NCI-H1092 (cell line): ENCODE measurements at places on chromosomes 6 and 20.

DNA sequence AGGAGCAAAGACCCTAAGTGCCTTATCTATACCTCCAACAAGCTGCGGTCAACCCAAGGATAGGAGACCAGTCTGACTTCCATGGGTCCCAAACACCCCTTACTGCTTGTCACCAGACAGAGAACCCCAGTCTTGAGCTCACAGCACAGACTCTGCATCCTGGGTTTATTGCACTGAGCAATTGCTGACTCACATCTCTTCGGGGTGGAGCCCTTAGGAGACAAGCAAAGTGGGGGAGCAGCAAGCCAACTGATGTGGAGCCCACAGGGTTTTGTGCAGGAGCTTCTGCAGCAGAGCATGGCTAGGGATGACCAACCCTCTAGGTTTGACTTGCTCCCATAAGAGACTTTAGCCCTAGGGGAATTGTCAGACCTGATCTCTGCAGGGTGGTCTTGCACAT lies 38.6 kb upstream of the EYS start:
- DNase-seq, result no peak

DNA sequence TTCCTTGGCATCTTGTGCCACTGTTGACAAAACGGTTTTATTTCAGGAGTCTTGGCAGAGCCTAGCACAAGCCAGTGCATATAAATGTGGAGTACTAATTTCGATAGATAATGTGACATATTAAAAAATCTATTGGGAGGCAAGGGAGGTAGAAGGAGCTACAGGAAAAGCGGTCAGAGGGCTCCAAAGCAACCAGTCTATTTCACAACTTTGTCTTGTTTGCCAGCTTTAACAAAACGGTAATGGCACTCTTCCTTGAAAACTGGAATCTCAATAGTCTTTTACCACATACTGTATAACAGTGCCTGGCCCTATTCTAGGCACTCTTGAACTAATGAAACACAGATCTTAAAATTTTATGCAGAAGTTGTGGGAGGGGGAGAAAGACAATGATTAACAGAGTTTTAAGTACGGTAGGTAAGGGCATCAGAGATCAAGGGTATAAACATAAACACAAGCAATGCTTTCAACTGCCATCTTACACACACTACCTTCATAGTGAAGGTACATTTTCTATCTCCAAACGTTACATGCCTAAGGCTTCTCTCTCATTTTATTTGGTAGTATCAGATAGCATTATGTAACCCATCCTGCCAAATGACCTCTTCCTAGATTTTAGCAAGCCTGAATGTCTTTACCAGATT lies 33.5 kb upstream of the SYNCRIP start:
- DNase-seq, result no peak

DNA sequence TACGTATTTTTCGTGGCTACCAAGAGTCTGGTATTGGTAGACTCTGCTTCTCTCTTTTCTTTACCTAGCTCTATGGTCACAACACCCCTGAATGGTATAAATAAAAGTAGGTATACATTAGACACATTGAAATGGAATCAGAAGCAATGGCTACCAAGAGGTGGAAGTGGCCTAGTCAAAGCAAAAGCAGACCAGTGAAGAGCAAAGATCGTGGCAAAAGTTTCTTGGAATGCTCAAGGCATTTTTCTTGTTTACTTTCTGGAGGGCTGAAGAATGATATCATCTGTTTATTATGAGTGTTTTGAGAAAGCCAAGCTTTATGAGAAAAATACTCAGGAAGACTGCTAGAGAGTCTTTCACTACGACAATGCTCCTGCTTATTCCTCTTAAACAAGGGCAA lies 28.6 kb upstream of the MOCS1 start:
- DNase-seq, result no peak

- DNase-seq, result no peak
These were observed 14.3 kb downstream of the PHF3 start for GRCh38 chr6:63649847-63650265.

- no peak for DNase-seq
These were observed 46.2 kb downstream of the MAN1A1 start for GRCh38 chr6:119303164-119303887.

DNA sequence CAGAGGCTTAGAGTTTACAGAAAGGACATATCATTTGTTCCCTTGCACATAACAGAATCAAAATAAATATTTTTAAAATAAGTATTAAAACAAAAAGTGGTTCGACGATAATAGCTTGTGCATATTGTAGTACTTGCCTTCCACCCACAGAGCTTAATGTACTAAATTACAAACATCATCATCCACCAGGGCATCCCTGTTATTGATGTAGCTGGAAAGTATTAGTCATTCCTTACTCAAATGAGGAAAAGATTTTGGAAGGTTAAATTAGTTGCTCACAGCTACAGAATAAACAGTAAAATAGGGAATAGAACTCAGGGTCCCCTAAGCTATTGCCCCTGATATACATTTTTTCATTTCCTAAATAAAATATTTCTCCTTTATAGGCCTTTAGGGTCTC lies 150.3 kb downstream of the PTPRK start:
- DNase-seq, result no peak

GRCh38 chr6:3843379-3844096 lies 5.6 kb upstream of the FAM50B start:
- no peak for DNase-seq
